ENCODE measurements at places on chromosomes 4 and X.

GRCh38 chrX:23802431-23802830 is 19.5 kb downstream of the SAT1 start:
- peak; percentile 52 for DNase-seq

- no peak for DNase-seq
Observed at GRCh38 chrX:13885591-13885990, 68.7 kb upstream of the GPM6B start.

- no peak for DNase-seq
Observed at GRCh38 chr4:187176261-187176910, 452.7 kb upstream of the FAT1 start.

- no peak for DNase-seq
Observed at GRCh38 chr4:55444827-55445226, 49.1 kb downstream of the TMEM165 start.

GRCh38 chrX:15471028-15471427 is 22.1 kb downstream of the PIR start:
- peak; percentile 89 for DNase-seq

DNA sequence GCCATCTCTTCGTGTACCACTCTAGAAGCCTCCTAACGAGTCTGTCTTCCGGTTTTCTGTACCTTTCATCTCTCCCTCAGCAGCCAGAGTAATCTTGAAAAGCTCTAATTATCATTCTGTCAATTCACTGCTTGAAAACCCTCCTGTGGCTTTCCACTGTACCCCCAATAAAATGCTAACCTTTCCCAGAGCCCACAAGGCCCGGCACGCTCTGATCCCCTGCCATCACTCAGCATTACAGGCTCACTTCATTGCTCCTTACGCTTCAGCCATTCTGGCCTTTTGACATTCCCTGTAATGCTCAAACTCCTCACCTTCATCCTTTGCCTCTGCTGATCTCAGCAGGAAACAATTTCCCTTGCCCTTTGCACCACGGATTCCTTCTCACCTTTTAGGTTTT is 112.9 kb downstream of the ARHGAP10 start:
- DNase-seq = no peak

DNA sequence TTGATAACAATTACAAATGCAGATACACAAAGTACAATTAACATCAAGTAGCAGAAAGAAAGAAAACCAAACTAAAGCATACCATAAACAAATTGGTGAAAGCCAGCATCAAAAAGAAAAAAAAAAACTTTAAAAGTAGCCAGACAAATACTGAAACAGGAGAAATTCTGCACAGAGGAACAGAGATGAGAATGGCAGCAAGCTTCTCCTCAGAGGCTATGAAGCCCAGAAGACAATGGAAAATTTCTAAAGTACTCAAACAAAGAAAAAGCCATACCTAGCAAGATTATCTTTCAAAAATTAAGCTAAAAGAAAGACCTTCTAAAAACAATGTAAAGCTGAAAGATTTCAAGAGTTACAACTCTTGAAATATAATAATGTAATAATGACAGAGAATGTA is 471.3 kb downstream of the SPOCK3 start:
- no peak for DNase-seq

DNA sequence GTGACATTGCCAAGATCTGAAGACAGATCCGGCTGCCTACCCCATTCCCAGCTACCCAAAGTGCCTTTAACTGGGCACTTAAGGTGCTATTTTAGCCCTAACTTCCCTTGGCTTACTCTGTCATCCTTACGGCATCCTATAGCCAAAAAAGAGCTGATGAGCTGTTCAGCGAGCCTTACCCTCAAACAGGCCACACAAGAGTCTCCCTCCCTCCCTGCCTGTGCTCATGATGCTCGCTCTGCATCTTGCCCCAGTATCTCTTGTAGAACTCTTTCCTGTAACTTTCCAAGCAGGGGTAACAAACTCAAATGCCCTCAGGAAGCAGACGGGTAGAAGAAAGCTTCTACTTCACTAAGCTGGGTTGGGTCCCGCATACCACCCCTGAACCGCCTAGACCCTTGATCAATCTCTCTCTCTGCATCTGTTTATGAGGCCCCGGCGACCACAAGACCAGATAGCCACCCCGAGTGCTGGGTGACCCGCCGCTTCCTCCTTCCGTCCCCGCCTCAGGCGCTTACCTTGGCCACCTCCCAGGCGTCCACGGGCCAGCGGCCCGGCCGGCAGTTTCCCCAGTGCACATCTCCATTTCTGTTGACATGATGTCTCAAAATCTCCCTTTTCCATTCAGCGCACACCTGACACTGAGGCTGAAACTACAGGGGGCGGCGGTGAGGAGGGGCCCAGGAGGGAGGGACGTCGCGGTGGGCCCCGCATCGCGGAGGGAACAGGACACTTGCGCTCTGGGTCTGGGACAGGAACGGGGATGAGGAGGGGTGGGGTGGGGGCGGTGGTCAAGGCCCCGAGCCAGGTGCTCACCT is 663 bp downstream of the CXorf38 start:
- DNase-seq = peak; percentile 12

DNA sequence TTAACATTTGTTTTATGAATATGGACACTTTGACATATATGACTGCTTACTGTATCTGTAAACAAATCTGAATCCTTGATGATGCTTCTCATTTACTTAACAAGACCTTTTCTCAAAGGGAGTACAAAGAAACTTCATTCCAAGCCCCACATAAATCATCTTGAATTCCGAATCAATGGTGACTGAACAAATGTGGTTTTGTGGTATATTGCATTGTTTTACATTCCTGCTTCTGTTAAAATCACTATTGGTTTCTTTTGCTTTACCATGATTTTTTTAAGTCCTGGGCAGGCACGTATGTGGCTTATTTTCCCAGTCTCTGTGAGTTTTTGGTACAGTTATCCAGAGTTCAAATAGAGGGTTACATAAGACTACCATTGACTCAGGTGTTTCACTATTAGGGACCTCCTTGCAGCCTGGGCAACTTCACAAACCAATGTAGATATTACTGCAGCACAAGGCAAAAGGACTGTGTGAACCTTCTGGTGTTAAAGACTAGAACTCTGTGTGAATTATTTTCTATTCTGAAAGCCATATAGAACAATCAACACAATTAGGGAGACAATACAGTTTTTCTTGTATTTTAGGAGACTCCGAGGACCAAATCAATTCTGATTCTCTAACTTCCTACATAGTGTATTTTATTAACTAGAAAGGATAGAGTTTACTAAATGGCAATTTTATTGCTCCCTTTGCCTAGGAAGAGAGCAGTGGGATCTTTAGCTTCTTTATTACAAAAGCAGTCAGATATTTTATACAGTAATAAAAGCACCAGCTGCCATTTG is 196.4 kb downstream of the GALNTL6 start:
- DNase-seq = no peak

DNA sequence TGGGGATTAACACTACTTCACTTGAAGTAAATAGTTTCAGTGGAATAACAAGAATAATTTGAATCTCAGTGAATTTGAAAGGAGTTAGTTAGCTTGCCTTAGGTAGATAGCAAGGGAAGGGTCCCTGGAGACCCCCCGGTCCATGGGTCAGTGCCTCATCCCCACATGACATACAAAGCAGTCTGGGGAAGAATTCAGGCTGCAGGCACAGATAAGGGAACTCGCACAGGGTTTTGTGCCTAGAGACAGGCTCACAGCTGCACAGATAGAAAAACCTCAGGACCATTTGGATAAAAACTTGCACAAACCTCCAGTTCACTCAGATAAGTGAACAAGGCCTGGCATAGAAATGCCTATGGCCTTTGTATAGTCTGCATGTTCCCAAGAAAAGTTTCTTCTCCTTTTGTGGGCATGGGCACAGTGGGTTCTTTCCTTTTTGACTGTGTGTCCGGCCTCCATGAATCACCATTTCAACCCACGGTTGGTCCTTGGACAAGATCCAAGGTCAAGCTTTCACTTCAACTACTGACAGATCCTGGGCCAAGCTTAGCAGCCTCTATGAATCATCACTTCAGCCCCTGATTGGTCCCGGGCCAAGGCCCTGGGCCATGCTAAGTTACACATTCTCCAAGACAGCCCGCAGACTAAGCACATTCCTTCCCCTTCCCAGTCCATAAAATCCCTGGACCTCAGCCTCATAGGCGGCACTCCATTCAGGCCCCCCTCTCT is 108.3 kb upstream of the KLHL4 start:
- DNase-seq = peak; percentile 94

DNA sequence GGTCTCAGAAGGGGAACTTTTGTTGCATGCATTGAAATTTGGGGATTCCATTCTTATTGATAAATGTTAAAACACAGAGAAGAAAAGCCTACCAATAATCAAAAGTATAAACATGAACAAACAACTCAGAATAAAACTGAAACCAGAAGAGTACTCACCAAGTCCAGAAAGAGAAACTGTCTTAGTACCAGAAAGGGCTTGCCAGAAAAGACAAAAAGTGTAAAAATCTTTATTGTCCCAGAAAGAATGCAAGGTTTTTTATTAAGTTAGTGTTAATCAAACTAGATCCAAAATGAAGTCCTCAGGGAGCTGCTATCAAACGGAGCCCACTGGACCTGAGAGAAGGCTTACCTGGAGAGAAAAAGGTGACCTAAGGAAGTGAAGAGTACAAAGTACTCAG is 897.5 kb downstream of the PCDH7 start:
- peak; percentile 1 for DNase-seq

GRCh38 chr4:38958453-38959190 is 73.6 kb downstream of the TMEM156 start:
- peak; percentile 14 for DNase-seq

- peak; percentile 34 for DNase-seq
Observed at GRCh38 chrX:120549483-120550452, 11.0 kb downstream of the CUL4B start.

GRCh38 chr4:8043596-8043995 is 103.9 kb upstream of the AFAP1 start:
- DNase-seq = no peak

DNA sequence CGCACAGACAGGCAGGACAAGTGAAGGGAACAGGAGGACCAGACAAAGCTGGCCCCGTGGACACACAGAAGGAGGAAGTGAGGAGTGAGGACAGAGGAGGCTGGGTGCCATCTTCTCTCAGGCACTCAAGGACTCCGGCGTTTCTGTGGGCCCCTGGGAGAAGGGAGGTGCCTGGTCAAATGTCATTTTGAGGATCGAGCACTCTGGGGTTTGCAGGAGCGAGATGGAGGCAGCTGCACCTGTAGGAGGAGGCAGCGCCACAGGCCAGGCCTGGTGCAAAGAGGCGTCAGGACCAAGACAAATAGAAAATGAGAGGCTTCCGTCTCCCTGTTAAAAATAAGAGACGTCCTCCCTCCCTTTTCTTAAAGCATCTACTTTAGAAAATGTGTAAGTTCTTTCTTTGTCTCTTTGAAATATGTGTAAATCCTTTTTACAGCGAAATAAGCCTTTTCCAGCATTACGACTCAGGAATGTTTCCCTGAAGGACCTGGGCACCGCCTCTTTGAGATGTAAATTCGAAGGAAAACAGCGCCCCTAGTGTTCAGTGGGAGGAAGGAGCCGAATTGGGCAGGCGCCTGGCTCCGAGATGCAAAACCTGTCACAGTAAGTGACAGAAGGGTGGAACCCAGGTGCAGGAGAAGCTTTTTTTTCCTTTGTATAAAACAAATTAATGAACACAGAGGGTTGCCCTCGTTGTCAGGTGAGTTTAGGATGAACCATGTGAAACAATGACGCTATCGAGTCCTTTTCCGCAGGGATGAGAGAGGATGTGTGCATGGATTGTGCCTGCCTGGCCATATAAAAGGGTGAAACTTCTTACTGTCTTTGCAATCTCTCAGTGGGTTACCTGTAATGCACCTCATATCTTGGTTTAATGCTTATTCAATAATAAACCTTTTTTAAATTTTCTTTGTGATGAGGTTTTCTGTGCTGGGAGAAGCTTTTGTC is 1.4 kb upstream of the C4orf50 start:
- DNase-seq = no peak

GRCh38 chr4:125794989-125795388 is 480.2 kb downstream of the FAT4 start:
- no peak for DNase-seq

DNA sequence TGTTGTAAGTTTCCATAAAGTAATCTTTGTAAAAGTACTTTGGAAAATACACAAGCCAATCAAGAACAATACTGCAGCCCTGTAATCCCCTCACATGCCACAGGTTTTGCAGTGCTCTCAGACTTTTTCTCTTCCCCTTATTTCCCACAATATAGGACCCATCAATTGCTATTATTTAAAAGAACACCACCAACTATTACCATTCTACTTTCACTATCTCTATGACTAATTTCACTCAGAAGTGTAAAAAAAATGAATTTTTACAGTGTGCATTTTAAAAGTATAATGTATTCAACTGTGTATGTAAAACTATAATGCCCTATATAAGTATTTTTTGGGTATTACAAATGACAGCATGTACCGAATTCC is 1.7 kb downstream of the ATP8A1 start:
- no peak for DNase-seq

- DNase-seq = no peak
Observed at GRCh38 chr4:188534917-188535316, 395.7 kb downstream of the TRIML1 start.

- peak; percentile 1 for DNase-seq
Observed at GRCh38 chr4:4852591-4853362, 6.7 kb upstream of the MSX1 start.

DNA sequence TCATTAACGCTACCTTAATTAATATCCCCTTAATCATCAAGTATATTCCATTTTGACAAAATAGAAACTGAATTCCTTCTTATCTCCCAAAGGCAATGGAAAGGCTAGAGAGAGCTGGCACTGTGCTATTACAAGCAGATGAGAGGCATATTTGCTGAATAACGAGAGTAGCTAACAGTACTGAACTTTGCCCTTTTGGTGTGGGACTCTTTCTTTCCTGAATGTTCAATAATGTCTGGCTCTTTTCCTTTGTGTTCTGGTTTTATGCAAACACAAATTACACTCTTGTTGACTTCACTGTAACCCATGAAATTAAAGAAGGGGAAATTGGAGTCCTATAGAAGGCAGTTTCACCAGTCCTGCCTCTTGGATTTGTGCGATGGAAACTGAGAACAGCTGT is 63.5 kb downstream of the SHROOM3 start:
- no peak for DNase-seq

DNA sequence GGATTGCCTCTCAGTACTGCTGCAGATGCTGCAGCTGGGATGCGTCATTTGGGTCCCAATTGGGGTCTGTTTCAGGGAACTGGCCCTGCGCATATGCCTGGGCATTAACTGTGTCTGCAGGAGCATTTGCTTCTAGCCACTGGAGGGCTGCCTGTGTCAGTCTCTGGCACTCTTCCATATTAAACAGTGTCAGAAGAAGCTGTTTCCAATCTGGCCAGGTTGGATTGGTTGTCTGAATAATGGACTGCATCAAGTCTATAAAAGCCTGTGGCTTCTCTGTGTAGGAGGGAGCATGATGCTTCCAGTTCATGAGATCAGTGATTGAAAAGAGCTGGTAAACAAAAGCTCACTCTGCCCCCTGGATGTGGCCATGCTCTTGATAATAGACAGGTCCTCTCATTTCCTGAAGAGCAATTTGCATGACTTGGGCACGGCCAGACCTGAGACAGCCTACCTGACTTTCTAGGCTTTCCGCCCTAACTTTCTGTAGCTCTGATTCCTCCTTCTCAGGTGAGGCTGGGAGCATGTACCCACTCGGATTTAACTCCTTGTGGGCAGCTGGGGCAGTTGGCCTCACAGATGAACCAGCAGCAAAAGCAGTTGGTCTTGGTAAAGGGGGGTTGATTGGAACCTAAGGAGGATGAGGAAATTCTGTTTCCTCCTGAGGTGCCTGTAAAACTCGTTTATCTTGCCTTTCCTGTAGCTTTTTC is 29.2 kb downstream of the SULT1E1 start:
- peak; percentile 46 for DNase-seq

Measured in MV-4-11 (cell line).